ENCODE measurements at places on chromosomes 1 and 21. TPM values are rescaled to one million over a fixed set of nuclear protein-coding genes. Genes with fewer than 3 reads are reported as not detected.

DNA sequence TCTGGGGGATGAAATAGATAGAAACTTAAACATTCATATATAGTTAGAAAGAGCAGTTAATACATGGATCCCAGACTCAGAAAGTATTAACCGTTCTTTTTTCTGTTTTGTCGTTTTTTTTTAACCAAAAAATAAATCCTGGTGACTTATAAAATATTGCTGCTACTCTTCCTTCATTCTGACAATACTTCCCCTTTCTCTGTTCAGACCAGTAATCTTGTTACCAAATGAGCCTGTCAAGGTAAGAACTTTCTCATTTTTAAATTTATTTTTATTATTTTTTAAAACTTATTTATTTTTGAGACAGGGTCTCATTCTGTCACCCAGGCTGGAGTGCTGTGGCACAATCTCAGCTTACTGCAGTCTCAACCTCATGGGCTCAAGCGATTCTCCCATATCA, 13.7 kb downstream of the PTPN22 start:
- no peak for DNase-seq

DNA sequence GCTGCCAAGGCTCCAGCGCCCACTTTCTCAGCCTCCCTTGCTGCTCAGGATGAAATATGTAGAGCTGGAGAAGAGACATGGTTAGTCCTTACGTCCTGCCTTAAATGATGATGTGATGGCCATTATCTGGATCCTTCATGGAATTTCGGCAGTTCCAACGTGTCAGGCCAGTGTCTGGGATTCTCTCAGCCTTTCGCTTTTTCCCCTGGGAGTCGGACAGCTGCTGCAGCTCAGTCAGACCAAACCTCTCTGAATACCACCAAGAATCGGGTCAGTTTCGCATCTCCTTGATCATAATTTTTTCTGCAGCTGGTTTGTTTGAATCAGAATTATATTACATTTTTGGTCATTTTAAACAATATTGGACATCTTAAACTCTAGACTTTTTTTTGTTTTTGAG, 22.3 kb upstream of the KLHDC8A start:
- no peak for DNase-seq

DNA sequence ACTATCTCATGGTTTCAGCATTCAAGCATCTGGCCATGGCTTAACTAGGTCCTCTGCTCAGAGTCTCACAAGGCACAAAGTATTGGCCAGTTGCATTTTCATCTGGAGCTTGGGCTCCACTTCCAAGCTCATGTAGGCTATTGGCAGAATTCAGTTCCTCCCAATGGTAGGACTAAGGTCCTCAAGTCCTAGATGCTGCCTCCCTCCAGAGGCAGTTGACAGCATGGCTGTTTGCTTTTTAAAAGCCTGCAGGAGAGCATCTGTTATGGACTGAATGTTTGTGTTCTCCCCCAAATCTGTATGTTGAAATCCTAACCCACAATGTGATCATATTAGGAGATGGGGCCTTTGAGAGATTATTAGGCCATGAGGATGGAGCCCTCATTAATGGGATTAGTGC, 38.0 kb upstream of the HLX start:
- no peak for DNase-seq

GRCh38 chr1:30129001-30129408, 594.4 kb downstream of the MATN1 start:
- no peak for DNase-seq

- no peak for DNase-seq
Observed at GRCh38 chr1:28822799-28823198, 10.8 kb downstream of the OPRD1 start.

DNA sequence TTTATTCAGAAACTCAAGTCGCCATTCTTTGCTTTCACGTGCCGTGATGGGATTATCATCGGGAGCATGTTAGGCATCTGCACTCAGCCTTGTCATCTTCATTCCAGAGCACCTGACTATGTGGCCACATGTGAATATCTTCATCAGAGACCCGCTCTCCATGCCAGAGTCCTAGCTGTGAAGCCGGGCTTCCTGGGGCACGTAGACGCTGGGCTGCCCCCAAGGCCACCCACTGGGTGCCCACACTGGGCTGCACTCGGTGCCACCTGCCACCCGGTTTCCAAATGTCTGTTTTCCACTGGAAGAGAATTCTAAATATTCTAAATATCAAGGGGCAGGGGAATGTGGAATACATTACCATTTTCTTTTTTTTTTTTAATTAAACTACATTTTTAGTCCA, 43.8 kb downstream of the SLC37A1 start:
- no peak for DNase-seq

- DNase-seq = no peak
Observed at GRCh38 chr21:25953659-25954058, 216.9 kb downstream of the APP start.

GRCh38 chr21:28336314-28336713, 656.4 kb downstream of the LTN1 start:
- DNase-seq = peak; percentile 4

- peak; percentile 55 for DNase-seq
Observed at GRCh38 chr1:212967801-212968200, 17.5 kb downstream of the VASH2 start.

DNA sequence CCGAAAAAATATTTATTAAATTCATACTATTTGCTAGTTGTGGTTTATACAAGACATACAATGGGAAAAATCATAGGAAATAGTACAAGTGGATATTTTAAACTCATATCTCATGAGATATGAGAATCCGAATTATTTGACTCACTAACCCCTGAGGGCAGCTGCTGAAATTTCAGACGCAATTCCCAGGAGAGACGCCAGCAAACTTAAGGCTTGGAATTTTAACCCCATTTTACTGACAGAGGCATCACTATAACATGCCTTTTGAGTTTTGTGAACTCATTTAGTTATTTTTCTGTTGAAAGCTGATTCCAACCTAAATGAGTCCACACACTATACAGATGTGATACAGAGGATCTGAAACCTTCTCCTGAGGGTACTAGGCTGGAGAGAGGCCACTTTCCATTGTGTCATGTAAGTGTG, 5.9 kb upstream of the MROH9 start:
- DNase-seq = no peak

- no peak for DNase-seq
Observed at GRCh38 chr1:56915960-56916359, 49.9 kb downstream of the C8B start.

DNA sequence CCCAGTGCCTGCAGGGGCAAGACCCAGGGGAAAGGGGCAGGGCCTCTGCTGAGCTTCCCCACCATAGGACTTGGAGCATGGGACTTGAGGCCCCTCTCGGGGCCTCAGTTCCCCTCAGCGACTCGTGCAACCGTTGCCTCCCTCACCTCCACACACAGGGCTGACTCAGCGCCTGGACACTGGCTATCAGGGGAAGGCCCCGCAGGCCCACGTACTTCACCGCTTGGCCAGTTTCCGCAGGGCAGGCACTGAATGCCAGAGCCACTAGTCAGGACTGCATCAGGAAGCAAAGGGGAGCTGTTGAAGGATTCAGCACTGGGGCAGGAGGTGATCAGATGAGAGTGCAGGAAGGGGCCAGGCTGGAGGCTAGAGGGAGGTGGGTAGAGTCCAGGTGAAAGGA, 15.5 kb upstream of the FAM131C start:
- DNase-seq = peak; percentile 97

GRCh38 chr1:204616641-204617040, 68.9 kb downstream of the LRRN2 start:
- DNase-seq = no peak

DNA sequence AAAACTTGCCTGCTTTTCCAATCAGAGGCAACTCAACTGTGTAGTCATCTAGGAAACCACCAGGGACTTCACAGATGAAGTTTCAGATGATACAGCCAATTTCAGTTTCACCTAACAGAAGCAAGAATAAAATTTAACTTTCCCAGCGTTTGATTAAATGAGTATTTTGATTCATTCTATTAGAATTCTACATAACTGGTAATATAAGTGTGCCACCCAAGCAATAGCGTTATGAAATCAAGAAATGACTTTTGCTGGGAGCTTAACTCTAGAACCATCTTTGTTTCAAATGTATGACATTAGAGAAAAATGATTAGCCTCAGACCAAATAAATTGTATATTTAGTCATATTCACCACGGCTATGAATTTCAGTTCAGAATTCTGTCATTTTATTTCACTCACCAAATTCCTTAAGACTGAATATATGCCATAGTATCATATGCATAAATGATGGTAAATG, 239.3 kb downstream of the NRIP1 start:
- DNase-seq = no peak

DNA sequence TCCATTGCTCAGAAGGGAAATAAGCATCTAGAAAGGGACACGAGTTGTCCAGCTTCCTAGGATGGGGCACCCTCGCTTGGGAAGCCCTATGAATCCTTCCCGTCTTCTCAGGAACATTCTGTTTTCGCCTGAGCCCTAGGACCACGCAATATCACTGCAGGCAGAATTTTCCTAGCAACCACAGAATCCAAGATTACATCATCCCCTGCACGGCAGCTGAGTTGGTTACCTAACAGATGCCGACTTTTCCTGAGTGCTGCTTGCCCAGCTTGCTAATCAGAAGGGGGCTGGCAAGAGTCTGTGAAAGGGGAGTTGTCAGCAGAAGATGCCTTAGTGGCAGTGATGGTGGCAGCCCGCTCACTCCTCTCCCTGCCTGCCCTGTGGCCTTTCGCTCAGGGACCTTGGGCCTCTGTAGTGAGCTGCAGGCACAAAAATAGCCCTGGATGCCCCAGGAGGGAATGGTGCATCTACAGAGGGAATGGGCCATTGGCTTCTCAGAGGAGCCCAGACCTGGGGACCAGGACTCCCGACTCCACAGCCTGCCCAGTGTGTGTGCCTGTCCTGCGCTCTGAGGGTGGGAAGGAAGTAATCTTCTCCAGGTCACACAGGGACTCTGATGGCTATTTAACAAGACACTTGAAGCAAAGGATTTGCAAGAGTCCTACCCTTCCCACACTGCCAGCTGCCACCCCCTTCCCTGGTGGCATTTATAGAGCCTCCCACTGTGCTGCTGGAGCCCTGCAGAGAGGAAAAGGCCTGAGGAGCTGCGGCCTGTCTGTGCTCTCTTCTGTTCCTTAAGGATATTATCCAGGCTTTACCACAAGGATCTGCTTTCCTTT, 28.9 kb upstream of the CLSTN1 start:
- no peak for DNase-seq

DNA sequence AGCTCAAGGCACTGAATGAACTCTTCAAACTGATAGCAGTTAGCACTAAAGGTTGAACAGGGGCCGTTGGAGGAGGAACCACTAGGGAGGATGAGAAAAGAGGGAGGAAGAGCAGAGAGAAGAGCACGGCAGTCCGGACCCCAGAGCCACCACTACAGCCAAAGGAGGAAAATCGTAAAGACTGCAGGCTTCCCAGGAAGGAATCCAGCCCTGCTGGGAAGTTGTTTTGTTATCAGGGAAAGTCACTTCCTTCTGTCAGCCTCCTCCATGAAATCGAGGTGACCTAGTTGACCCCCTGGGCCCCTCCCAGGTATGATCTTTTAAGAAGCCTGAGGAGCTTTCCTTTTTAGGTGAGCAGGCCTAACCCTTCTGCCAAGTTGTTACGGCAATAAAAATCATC, 88.2 kb downstream of the PBX1 start:
- DNase-seq = no peak

DNA sequence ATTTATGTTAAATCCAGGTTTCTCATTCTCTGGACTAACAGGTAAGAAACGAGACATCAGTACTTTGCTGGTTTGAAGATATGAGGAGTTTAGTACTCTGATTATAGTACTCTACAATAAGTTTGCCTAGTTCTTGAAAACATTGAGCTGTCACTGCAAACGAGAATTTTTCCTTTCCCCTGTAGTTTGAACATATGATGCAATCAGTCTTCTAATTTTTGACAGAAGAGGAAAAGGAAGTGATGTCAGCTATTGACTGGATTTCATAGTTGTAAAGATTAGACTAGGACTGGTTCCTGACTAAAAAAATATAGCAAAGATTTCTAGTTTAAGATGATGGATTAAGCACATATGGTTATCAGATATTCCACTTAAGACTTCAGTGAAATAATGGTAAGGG, 461.9 kb downstream of the LRRIQ3 start:
- no peak for DNase-seq

Gene NTRK1
- total RNA-seq = not detected

Gene AVPR1B
- total RNA-seq = not detected

Gene ICOSLG
- 2.9 TPM for total RNA-seq

Gene LCE2B
- not detected for total RNA-seq

Gene LCE1E
- not detected for total RNA-seq

Gene OR2T33
- not detected for total RNA-seq

Gene CLDN8
- total RNA-seq = 1.2 TPM

Gene NBPF26
- 28.2 TPM for total RNA-seq

Measured in PC-9 (cell line).